Calu3 (cell line): ENCODE measurements at places on chromosomes 5 and 9. TPM values are rescaled to one million over a fixed set of nuclear protein-coding genes. Genes with fewer than 3 reads are reported as not detected.

DNA sequence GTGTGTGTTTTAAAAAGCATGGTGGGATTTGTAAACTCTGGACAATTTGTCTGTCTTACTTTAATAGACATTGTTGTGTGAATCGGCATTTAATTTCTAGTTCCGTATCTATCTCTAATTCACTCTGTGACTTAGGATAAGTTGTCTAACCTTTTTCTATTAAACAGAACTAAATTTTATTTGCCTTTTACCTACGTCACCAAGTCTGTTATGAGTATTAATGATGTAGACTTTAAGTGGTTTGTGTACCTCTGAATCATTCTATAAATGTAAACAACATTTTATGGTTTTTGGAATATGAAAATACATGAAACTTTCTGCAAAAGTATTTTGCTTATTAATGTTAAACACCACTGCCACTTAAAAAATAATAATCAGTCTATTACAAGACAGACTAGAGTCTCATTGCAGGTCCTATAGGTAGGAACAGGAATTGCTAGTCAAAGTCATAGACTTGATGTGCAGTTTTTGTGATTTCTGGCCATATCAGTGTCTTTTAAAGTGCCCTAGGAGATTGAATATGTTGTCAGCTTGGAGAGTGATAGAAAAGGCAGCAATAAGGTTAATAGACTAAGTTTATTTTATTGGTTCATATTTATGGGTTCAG lies 5.6 kb downstream of the RBM27 start:
- DNase-seq: no peak

GRCh38 chr5:157159209-157159751 lies 6.8 kb downstream of the GARIN3 start:
- no peaks in the 10 kb centered on the region for H3K4me1 ChIP-seq
- H3K4me3 ChIP-seq: no peak overlapping the region
- no peaks in the 10 kb centered on the region for H3K36me3 ChIP-seq
- no peak overlapping the region for H3K27ac ChIP-seq

GRCh38 chr5:131229623-131230022 lies 34.2 kb upstream of the CDC42SE2 start:
- no peaks in the 10 kb centered on the region for H3K4me1 ChIP-seq
- no peak for DNase-seq
- H3K4me3 ChIP-seq: no peak overlapping the region
- H3K36me3 ChIP-seq: no peaks in the 10 kb centered on the region
- no peak overlapping the region for H3K27ac ChIP-seq

GRCh38 chr5:76403766-76404222 lies 709 bp downstream of the IQGAP2 start:
- DNase-seq: peak; percentile 80
- peaks cover 25% of the 10 kb centered on the region for H3K36me3 ChIP-seq
- H3K27me3 ChIP-seq: peaks cover 36% of the 10 kb centered on the region
- H3K4me3 ChIP-seq: peak overlapping the region; percentile 90
- no peak overlapping the region for H3K27ac ChIP-seq
- H3K4me1 ChIP-seq: peaks cover 10% of the 10 kb centered on the region

- H3K4me3 ChIP-seq: no peak overlapping the region
- H3K36me3 ChIP-seq: peaks cover 6% of the 10 kb centered on the region
- no peak for DNase-seq
- peaks cover 98% of the 10 kb centered on the region for H3K27me3 ChIP-seq
These were observed 13.7 kb downstream of the BARX1 start for GRCh38 chr9:93941493-93941892.

The CRHBP gene
- not detected in 2 replicates for total RNA-seq

The FYB1 gene
- total RNA-seq: 30.8 and 42.8 TPM in 2 replicates

The MYORG gene
- total RNA-seq: 11.5 and 12.5 TPM in 2 replicates

- no peaks in the 10 kb centered on the region for H3K27me3 ChIP-seq
- H3K4me1 ChIP-seq: peaks cover 17% of the 10 kb centered on the region
- H3K36me3 ChIP-seq: no peaks in the 10 kb centered on the region
- DNase-seq: no peak
These were observed 160.2 kb downstream of the ARHGEF28 start for GRCh38 chr5:73786043-73786831.

The INSL4 gene
- 0.44 and 0.54 TPM in 2 replicates for total RNA-seq

The PAEP gene
- total RNA-seq: 0.45 TPM in 1 of 2 replicates, not detected in the other

DNA sequence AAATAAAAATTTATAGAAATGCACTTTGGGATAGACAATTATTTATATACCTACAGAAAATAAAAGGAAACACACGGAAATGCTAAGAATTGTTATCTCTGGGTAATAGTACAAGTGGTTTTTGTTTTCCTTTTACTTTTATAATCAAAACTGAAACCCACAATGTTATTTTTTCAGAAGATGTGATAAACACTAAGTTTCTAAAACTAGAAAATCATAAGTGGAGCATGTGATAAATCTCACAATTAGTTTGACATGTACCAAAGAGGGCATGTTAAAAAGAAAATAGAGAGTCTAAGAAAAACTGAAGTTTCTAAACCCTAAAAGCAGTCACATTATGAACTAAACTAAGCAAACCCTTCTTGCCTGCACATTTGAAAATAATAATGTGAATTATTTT lies 61.1 kb downstream of the OXCT1 start:
- H3K4me3 ChIP-seq: no peak overlapping the region
- no peaks in the 10 kb centered on the region for H3K27me3 ChIP-seq

DNA sequence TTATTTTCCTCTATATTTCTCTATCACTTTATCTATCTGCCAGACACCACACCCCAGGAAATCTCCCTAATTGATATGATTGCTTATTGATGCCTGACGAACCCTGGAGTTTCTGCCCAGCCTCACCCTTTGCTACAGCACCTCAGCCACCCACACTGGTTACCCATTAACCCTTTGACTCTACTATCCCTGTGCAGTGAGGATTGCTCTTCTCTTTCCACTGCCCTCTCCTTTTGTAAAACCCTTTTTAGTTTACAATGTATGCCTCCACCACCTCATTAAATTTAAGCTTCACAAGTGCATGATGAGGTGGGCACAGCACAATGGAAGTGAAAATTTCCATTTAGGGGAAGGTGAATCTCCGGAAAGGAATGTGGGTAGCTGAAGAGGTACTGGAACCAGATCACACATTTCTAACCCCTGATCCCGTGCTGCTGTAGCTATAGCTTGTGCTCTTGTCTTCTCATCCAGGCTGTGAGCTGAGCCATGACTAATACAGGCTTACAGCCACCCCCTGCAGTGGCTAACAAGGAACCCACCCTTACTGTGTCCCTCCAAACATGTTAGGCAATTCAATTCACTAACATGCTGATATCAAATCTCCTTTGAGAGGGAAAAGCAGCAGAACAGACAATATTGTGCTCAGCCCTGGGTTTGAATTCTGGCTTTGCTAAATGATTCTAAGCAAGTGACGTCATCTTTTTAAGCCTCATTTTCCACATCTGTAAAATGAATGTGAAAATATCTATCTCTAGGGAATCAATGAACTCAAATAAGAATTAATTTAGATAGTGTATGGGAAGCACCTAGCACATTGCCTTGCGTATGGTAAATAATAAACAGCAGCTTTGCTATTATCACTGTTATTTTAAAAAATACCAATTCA lies 186.9 kb upstream of the TRIM32 start:
- H3K36me3 ChIP-seq: no peaks in the 10 kb centered on the region
- H3K27ac ChIP-seq: no peak overlapping the region
- no peak for DNase-seq
- peaks cover 18% of the 10 kb centered on the region for H3K27me3 ChIP-seq
- H3K4me1 ChIP-seq: no peaks in the 10 kb centered on the region
- no peak overlapping the region for H3K4me3 ChIP-seq

DNA sequence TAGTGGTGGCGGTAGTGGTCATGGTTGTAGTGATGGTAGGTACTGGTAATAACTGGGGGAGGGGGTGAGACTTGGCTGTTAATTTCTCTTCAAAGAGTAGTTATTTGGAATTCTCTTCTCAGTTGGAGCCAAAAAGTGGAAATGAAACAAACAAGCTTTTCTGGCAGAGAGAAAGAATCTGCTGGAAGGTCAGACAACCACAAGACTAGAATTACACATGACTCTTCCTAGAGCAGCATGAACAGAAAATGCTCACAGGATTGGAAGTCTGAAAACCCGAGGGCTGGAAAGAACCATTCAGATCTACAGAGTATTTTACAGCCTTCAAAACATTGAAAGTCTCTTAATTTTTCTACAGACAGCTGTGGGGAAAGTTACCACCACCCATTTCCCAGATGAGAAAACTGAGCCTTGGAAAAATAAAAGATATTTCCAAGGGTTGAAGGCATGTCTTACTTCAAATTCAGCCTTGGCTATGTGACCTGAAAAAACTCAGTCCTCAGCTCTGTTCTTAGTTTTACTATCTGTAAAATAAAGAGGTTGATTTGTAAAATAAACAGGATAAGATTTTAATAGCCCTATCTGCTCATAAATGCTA lies 42.9 kb upstream of the TRIM32 start:
- H3K4me3 ChIP-seq: no peak overlapping the region
- no peak overlapping the region for H3K27ac ChIP-seq
- H3K27me3 ChIP-seq: peaks cover 12% of the 10 kb centered on the region
- H3K36me3 ChIP-seq: no peaks in the 10 kb centered on the region
- H3K4me1 ChIP-seq: no peaks in the 10 kb centered on the region

The PHPT1 gene
- total RNA-seq: 44.1 and 48.7 TPM in 2 replicates

DNA sequence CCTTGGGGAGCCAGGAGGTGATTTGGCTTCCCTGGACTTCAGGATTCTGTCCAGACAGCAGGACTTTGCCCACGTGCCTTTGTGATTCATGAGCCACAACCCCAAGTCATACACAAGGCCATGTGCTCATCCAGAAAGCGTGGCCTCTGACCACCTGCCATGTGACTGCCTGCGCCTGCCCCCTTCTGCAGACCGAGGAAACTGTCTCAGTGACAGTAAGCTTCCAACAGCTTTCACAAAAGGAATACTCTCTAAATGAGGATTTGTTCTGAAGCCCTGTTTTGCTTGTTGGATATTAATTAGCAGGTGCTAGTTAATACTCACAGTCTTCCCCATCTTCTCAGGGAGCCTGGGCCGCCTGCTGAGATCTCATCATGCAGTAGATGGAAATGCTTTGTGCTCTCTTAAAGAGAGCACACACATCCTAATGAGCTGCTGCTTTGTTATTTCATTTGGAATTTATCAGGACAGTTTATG lies 36.9 kb upstream of the ANGPTL2 start:
- no peak overlapping the region for H3K4me3 ChIP-seq
- no peaks in the 10 kb centered on the region for H3K4me1 ChIP-seq
- DNase-seq: peak; percentile 31
- H3K27ac ChIP-seq: no peak overlapping the region

GRCh38 chr5:156942064-156942463 lies 21.0 kb downstream of the TIMD4 start:
- no peaks in the 10 kb centered on the region for H3K36me3 ChIP-seq
- DNase-seq: peak; percentile 11
- no peak overlapping the region for H3K27ac ChIP-seq
- H3K4me1 ChIP-seq: peaks cover 16% of the 10 kb centered on the region
- no peaks in the 10 kb centered on the region for H3K27me3 ChIP-seq

DNA sequence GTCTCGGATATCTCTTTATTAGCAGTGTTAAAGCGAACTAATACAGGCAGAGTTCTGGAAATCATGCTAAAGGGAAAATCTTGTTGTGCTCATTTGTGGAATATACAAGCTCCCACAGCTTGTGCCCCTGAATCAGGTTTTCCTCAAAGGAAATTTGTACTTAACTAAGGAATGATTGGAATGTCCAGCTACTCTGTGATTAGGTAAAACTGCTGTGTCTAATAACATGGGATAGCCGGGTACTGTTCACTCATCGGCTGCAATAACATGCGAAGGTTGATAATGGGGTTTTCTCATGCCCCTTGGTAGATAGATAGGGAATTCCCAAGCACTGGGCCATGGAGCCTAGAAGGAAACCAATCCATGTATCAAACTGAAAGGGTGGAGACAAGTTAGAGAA lies 306.7 kb downstream of the NR2F1-AS1 start:
- no peaks in the 10 kb centered on the region for H3K27me3 ChIP-seq
- H3K36me3 ChIP-seq: no peaks in the 10 kb centered on the region
- H3K4me1 ChIP-seq: peaks cover 29% of the 10 kb centered on the region
- DNase-seq: no peak

GRCh38 chr5:84130006-84130580 lies 254.6 kb downstream of the EDIL3 start:
- H3K4me3 ChIP-seq: no peak overlapping the region
- no peak for DNase-seq
- no peaks in the 10 kb centered on the region for H3K27me3 ChIP-seq
- no peaks in the 10 kb centered on the region for H3K36me3 ChIP-seq
- no peaks in the 10 kb centered on the region for H3K4me1 ChIP-seq

The PTPN3 gene
- total RNA-seq: 25.0 and 28.3 TPM in 2 replicates

The NTRK2 gene
- total RNA-seq: 1.5 and 2.1 TPM in 2 replicates

DNA sequence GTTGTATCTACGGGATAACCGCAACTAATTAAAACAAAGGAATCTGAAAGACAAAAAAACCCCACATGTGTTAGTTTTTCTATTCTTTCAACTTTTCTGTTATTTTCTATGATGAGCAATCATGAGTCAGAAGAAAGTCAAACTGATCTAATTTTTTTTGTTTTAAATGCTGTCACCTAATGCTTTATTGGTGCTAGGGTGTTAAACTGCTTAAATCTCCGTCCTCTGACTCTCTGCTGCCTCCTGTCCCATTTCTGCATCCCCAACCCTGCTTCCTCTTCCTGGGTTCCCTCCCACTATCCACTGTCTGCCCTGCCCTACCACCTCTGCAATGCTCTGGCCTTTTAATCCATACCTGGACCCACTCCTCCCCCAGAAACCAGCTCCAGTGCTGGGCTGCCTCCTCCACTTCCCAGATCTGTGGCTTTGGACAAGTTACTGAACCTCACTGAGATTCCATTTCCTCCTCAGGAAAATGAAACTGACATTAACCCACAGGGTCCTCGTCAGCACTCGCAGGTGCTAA lies 15.7 kb downstream of the PTPN3 start:
- H3K27me3 ChIP-seq: no peaks in the 10 kb centered on the region
- peak overlapping the region; percentile 45 for H3K27ac ChIP-seq
- peaks cover 28% of the 10 kb centered on the region for H3K36me3 ChIP-seq
- peaks cover 82% of the 10 kb centered on the region for H3K4me1 ChIP-seq
- no peak for DNase-seq

The LMNB1 gene
- total RNA-seq: 128 and 153 TPM in 2 replicates

GRCh38 chr9:136481558-136481957 lies 1.3 kb downstream of the SEC16A start:
- H3K4me3 ChIP-seq: peak overlapping the region; percentile 93
- no peaks in the 10 kb centered on the region for H3K4me1 ChIP-seq
- peak overlapping the region; percentile 97 for H3K27ac ChIP-seq

- peaks cover 8% of the 10 kb centered on the region for H3K4me1 ChIP-seq
- no peaks in the 10 kb centered on the region for H3K27me3 ChIP-seq
- no peak for DNase-seq
- H3K36me3 ChIP-seq: no peaks in the 10 kb centered on the region
These were observed 853.7 kb downstream of the TAF11L14 start for GRCh38 chr5:18487928-18488480.

DNA sequence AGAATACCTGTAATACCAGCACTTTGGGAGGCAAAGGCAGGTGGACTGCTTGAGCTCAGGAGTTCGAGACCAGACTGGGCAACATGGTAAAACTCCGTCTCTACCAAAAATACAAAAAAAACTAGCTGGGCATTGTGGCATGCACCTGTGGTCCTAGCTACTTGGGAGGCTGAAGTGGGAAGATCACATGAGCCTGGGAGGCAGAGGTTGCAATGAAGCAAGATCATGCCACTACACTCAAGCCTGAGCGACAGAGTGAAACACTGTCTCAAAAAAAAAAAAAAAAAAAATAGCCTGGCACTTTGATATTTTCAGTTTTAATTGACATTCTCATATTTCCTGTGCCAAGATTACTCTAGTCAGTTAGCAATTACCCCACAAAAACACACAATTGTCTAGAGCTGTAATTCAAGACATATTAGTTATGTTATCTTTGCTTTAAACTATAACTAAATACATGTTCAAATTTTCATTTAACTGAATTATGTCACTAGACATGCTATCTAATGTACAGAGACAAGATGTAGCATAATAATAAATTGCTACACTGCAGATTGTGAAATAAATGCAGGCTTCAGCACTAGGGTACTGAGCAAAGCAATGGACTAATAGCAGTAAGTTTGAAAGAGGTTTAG lies 378.2 kb upstream of the GRAMD2B start:
- H3K4me3 ChIP-seq: no peak overlapping the region
- no peak overlapping the region for H3K27ac ChIP-seq
- H3K27me3 ChIP-seq: no peaks in the 10 kb centered on the region
- no peaks in the 10 kb centered on the region for H3K36me3 ChIP-seq
- peaks cover 11% of the 10 kb centered on the region for H3K4me1 ChIP-seq
